GM10248 (cell line): ENCODE measurements at places on chromosomes 4 and X.

GRCh38 chr4:94852616-94853015 is 94.9 kb downstream of the BMPR1B start:
- DNase-seq = no peak

GRCh38 chrX:71489540-71489939 is 43.4 kb upstream of the OGT start:
- DNase-seq = no peak

DNA sequence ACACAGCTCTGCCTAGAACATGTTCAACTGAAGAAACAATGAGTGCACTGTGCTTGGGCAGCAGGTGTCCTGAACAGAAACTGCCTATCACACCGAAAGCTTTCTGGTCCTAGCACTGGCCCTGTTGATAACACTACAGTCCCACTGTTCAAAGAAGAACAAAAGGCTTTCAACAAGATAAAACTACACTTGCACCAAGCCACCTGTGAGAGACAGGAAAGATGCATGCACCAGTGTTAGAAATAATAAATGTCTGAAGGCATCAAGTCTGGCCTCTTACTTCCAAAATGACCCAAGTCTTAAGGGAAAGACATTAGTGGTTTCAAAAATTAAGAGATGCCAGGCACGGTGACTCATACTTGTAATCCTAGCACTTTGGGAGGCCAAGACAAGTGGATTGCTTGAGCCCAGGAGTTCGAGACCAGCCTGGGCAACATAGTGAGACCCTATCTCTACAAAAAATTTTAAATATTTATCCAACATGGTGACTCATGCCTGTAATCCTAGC is 68.7 kb downstream of the APBB2 start:
- DNase-seq = no peak

DNA sequence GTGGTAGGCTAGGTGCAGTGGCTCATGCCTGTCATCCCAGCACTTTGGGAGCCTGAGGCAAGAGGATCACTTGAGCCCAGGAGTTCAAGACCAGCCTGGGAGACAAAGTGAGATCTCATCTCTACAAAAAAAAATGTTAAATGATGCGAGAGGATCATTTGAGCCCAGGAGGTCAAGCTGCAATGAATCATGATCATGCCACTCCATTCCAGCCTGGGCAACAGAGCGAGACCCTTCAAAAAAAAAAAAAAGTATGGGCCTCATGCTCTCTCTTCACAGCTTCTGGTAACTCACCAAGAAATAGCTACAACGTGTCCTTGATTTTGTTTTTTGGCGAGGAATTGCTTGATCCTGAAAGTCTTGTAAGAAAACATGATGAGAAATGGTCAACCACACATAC is 1.3 kb downstream of the ACE2 start:
- DNase-seq = no peak

GRCh38 chr4:7649741-7650531 is 215.2 kb upstream of the PSAPL1 start:
- no peak for DNase-seq

DNA sequence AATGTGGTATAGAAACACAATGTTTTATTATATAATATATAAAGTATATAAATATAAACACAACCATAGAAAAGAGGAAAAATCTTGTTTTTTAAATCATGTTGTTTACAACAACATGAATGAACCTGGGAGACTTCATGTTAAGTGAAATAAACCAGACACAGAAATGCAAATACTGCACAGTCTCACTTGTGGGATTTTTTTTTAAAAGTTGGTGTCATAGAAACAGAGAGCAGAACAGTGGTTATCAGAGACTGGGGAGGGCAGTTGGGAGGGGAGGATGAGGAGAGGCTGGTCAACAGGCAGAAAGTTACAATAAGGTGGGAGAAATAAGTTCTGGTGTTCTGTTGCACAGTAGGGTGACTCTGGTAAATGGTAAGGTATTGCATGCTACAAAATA is 57.1 kb downstream of the FREM3 start:
- DNase-seq = no peak
